ENCODE measurements at places on chromosomes 2 and 18. TPM values are rescaled to one million over a fixed set of nuclear protein-coding genes. Genes with fewer than 3 reads are reported as not detected.

The MC5R gene
- total RNA-seq = not detected

GRCh38 chr2:70984228-70984575 lies 5.8 kb downstream of the ANKRD53 start:
- no peak for DNase-seq
- H3K4me1 ChIP-seq = peaks cover 13% of the 10 kb centered on the region
- no peaks in the 10 kb centered on the region for H3K27me3 ChIP-seq
- no peak overlapping the region for H3K4me3 ChIP-seq
- H3K27ac ChIP-seq = no peak overlapping the region
- peaks cover 10% of the 10 kb centered on the region for H3K36me3 ChIP-seq

- H3K27ac ChIP-seq = no peak overlapping the region
- no peak overlapping the region for H3K4me3 ChIP-seq
- no peaks in the 10 kb centered on the region for H3K27me3 ChIP-seq
Observed at GRCh38 chr2:104658144-104658835, 195.6 kb upstream of the POU3F3 start.

GRCh38 chr2:111235192-111236015 lies 114.7 kb downstream of the BCL2L11 start:
- H3K4me3 ChIP-seq = no peak overlapping the region
- H3K4me1 ChIP-seq = no peaks in the 10 kb centered on the region
- H3K27me3 ChIP-seq = no peaks in the 10 kb centered on the region
- DNase-seq = no peak
- H3K27ac ChIP-seq = no peak overlapping the region

GRCh38 chr2:49532702-49533101 lies 378.4 kb upstream of the FSHR start:
- no peak overlapping the region for H3K27ac ChIP-seq
- no peaks in the 10 kb centered on the region for H3K36me3 ChIP-seq

The AGAP1 gene
- 15.6 TPM for total RNA-seq

- no peaks in the 10 kb centered on the region for H3K36me3 ChIP-seq
- H3K27ac ChIP-seq = no peak overlapping the region
- DNase-seq = no peak
- H3K4me1 ChIP-seq = no peaks in the 10 kb centered on the region
- no peak overlapping the region for H3K4me3 ChIP-seq
- H3K27me3 ChIP-seq = no peaks in the 10 kb centered on the region
Observed at GRCh38 chr2:71695235-71696120, 242.1 kb downstream of the DYSF start.

The ZNF24 gene
- total RNA-seq = 63.1 TPM

- peaks cover 27% of the 10 kb centered on the region for H3K27me3 ChIP-seq
- no peak for DNase-seq
- peaks cover 11% of the 10 kb centered on the region for H3K4me1 ChIP-seq
- no peak overlapping the region for H3K4me3 ChIP-seq
- no peaks in the 10 kb centered on the region for H3K36me3 ChIP-seq
Observed at GRCh38 chr18:76346490-76347130, 148.4 kb downstream of the ZNF516 start.

The HNRNPA3 gene
- 151 TPM for total RNA-seq

DNA sequence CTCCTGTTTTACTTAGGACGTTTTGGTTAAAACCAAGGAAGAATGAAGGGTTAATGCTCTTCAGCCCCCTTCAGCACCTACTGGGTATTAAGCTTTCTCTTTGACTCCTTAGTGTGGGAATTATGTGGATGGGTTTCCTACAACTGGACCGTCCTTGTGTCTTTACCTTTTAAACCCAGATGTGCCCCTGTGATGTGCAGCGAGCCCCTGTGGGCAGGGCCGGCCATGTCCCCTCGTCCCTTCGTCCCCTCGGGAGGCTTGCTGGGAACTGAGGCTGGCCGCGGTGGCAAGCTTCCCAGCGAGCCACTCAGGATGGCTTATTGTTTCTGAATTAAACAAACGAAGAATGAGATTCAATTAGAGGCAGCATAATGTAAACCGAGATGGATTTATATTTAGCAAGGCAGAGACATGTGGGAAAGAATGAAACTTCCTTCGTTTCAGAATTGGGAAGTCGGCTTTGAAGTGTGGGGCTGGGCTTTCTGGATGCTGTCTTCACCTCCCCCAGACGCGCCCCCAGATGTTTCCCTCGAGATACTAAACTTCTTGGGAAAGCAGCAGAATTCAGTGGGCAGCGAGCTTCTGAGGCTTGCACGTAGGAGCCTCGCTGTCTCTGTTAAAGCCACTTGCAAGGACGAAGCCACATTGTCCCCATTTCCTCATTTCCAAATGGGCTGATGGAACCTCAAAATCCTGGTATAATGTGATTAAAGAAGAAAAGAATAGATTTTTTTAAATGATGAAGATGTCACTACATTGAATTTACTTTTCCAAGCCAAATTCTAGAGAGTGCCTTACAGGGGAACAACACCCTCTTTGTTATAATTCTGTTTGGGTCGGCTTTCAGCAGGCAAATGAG lies 146.0 kb downstream of the VAPA start:
- H3K27me3 ChIP-seq = no peaks in the 10 kb centered on the region
- no peak overlapping the region for H3K4me3 ChIP-seq
- no peaks in the 10 kb centered on the region for H3K4me1 ChIP-seq
- no peaks in the 10 kb centered on the region for H3K36me3 ChIP-seq
- no peak for DNase-seq

DNA sequence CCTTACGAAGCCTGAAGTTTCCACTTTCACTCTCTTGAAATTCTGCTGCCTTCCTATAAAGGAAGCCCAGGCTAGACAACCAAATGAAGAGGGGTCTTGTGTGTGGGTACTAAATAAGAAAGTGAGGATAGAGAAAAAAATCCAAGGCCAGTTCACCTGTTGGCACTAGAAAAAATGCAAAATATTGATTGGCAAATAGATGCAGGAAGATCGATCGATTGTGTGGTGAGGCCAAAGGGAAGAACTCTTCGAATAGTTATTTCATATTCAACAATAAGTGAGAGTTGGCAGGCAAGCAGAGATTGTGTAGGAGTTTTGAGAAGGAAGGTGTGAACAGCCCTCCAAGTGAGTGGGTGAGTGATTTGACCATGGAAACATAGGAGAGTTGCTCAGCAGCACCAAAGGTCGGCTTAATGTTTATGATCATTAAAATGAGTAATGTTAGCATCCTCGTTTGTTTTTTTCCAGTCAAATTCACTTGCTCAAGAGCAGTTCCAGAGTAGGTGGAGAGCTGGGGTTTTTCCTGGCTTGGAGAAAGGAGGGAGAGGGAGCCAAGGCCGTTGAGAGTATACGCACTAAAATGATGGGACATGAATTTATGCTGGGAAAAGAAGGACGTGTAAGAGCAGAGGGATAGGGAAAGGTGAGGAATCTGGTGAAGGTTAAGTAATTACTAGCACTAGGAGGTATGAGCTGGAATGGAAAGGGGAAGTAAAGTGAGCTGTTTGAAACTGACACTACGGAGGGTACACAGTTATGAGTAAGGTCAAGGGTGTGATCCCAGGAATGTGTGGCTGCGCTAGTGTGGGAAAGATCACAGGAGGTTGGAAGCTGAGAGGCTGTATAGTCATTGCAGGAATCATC lies 1.1 kb upstream of the NAPG start:
- no peaks in the 10 kb centered on the region for H3K36me3 ChIP-seq
- peaks cover 24% of the 10 kb centered on the region for H3K4me1 ChIP-seq
- no peak overlapping the region for H3K27ac ChIP-seq
- H3K27me3 ChIP-seq = no peaks in the 10 kb centered on the region
